ENCODE measurements at places on chromosomes 16 and 17. TPM values are rescaled to one million over a fixed set of nuclear protein-coding genes. Genes with fewer than 3 reads are reported as not detected.

CLEC18B gene
- total RNA-seq: 0.26 TPM

GRCh38 chr16:19735074-19735867, 17.2 kb downstream of the IQCK start:
- H3K36me3 ChIP-seq: no peaks in the 10 kb centered on the region
- H3K4me1 ChIP-seq: no peaks in the 10 kb centered on the region
- no peaks in the 10 kb centered on the region for H3K27me3 ChIP-seq

DNA sequence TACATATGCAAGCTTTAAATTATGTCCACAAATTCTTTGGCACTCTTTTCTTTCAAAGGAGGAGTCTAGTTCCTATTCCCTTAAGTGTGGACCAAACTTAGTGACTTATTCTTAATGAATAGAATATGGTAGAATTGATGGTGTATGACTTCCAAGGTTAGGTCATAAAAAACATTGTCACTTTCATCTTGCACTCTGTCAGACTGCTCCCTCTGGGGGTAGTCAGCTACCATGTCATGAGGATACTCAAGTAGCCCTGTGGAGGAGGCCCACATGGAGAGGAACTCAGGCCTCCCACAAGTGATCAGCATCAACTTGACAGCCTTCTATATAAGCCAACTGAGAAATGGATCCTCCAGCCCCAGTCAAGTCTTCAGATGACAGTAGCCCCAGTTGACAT, 58.0 kb upstream of the SCNN1B start:
- DNase-seq: no peak
- no peak overlapping the region for H3K27ac ChIP-seq
- no peak overlapping the region for H3K4me3 ChIP-seq

DNA sequence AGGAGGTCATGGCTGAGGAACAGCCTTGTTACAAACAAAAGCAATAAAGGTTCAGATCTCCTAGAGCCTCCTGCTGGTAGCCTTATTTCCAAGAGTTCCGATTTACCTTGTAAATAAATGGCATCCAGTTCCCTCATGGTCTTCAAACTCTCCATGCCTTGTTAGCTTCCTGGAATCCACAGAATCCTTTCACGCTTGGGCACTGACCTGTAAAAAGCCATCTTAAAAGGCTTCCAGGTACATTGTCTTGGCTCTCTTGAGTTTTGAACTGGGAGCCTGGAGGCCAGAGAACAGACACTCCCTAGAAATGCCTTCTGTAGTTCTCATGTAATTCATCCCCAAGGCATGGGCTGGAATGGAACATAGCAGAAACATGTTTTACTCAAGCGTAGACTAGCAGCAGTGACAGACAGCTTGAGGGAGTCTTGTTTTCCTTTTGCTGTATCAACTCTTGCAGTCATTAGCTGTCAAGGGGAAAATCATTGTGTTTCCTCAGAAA, 207.9 kb downstream of the SNX29 start:
- H3K27ac ChIP-seq: no peak overlapping the region
- DNase-seq: no peak
- no peaks in the 10 kb centered on the region for H3K27me3 ChIP-seq
